Substantia nigra (tissue), 51 donors: ENCODE measurements at places on chromosomes 3 and 15.

DNA sequence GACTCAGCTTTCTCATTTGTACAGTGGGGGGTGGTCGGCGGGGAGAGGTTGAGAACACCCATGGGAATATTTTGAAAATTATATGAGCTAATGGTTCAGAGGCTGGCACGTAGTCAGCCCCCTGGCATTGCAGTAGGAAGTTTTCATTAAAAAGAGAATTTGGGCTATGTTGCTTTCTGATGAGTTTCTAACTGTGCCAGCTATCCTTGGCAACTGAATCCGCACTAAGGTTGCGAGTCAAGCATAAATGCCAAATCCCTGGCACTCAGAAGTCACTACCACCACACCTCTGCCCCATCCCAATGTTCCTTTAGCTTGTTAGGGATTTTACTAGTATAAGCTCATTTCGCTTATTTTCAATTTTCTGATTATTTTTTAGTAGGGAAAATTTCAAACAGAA lies 91.6 kb downstream of the DNASE1L3 start:
- no peak for DNase-seq

- DNase-seq = no peak
Measured at GRCh38 chr3:124363476-124363875, 366.8 kb upstream of the UMPS start.

- no peak for DNase-seq
Measured at GRCh38 chr3:48194446-48195071, 6.3 kb upstream of the CDC25A start.

DNA sequence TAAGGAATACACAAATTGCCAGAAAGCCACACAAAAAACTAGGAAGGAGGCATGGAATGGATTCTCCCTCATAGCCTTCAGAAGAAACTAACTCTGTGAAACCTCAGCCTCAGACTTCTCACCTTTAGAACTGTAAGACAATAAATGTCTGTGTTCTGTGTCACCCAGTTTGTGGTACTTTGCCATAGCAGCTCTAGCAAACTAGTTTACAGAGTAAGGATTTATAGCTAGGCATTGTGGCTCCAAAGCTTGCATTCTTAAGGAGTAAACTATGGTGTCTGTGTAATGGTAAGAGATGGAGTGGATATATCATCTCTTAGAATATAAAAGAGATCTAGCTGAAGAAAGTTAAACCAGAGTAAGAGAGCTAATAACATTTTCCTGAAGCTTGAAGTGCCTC lies 18.9 kb downstream of the EPHA6 start:
- no peak for DNase-seq

GRCh38 chr15:24985224-24985623 lies 30.4 kb downstream of the SNRPN start:
- no peak for DNase-seq

DNA sequence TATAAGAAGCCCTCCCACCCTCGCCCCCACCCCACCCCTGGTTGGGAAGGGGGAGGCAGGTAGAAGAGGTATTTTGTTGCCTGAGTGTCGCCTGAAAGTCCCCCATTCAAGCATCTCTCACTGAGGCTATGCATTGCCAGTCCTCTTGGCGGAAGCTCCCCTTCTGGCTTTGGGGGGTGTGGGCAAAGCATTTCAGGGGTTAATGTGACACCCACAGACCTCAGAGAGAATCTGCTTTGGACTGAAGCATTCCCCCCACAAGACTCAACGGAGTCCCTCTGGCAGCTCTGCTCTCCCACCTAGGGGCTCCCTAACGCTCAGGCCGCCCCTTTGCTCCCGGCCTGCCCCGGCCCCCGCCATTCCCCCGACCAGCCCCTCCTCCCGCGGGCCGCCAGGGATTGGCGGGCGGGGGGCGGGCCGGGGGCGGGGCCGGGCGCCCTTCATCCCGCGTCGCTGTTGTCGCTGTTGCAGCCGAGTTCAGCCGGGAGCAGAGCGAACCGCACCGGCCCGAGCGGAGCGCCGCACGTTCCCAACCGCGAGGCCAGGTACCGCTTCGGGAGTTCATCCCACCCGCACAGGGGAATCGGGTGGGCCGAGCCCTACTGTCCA lies at the start of gene SLC38A3:
Gene SLC38A3, plus strand, starts transcription at position 468 of the 609 bp plus-strand sequence. CDS start 8,929 bp downstream, outside the sequence.
- peak; percentile 62 for DNase-seq
